Lung (tissue), 17 donors: ENCODE measurements at places on chromosomes 7 and 10.

DNA sequence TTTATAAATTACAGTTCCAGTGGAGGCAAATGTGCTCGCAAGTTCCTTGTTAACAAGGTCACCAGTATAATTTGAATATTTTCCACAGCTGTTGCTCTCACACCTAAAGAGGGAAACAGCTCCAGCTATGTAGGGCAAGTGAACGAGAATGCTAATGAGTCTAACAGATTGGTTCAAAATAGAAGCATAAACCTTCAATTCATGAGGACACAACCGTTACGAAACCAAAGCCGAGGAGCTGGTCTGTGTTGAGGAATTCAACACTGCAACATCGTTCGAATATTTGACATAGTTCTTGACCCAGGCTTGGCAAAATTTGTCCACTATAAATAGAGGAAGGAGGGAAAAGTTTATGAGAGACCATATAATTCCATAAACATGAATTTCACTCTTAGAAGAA, 161.3 kb downstream of the KLF6 start:
- peak; percentile 82 for DNase-seq

DNA sequence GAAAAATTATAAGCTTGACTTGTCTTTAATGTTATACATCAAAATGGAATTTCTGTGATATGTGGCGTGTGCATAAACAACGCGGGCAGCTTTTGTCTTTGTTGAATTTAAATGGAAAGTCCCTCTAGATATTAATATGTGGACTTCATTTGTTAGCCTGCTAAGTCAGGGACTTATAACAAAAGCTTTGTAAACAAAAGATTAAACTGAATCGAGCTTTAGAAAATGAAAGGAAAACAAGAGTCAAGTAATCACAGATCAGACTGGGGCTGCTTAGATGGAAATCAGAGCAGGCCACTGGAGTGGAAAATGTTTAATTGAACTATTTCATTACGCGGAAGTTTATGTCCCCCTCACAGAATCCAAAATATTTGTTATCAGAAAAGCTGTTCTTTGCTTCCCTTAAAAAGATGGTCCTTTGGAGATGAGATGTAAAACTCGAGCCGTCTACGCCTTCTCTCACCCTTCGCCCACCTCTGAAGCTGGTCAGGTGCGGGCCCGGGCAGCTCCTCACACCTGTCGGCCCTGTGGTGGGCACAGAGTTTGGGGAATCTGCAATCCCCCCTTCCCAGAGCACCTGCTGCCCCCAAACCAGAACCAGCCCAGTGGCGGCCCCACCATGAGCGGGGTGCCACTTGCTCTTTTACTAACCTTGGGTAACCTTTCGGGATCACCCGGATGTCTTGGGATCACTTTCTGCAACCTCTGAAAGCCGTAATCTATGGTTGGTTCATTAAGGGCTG, 116.2 kb downstream of the EBF3 start:
- DNase-seq: peak; percentile 28

DNA sequence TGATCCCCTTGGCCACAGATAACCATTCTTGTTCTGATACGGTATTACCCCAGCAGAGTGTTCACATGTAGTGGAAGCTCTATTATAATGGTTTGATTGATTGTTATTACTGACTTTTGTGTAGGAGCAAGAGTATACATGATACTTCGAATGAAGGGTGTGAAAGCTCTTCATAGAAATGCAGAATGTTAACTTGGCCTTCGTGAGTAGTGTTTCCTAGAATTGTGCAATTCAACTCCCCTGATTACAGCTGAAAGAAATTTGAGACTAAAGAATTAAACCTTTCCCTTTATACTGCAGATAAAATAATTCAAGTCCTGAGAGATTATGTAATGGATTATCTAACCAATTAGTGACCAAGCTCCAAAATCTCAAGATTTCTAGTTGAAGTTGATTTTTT, 38.2 kb downstream of the MKLN1 start:
- DNase-seq: peak; percentile 47

GRCh38 chr10:89371987-89372386, 5.9 kb upstream of the IFIT1B start:
- no peak for DNase-seq

GRCh38 chr10:98340940-98341310, 72.9 kb upstream of the LOXL4 start:
- no peak for DNase-seq

- no peak for DNase-seq
These were observed 74.4 kb downstream of the MYL10 start for GRCh38 chr7:101554584-101555268.

- no peak for DNase-seq
These were observed 116.2 kb upstream of the LAMB4 start for GRCh38 chr7:108246227-108246837.

- no peak for DNase-seq
These were observed 3.9 kb upstream of the NMT2 start for GRCh38 chr10:15172306-15172840.
